CD4-positive, alpha-beta T cell treated with Interleukin-17A for 1 hour (primary cell): ENCODE measurements at places on chromosomes 3 and 15.

GRCh38 chr3:72137865-72138861 is 353.2 kb upstream of the PROK2 start:
- no peak for DNase-seq

DNA sequence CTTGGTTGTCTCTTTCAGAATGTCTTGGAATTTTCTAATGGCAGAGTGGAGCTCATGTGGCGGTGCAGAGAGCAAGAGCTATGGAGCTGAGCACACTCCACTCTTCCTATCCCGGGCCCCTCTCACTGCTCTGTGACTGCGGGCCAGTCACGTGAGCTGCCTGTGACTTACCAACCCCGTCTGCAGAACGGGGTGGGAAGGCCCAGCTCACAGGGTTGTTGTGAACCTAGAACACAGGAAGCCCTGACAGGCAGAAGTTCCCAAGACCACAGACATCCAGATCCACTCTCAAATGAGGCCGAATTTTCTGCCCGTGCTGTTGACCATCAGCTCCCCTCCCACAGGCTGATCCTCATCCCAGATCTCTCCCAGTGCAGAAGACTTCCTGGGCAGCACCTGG is 35.5 kb upstream of the PLXNA1 start:
- no peak for DNase-seq

- no peak for DNase-seq
Observed at GRCh38 chr3:178420033-178420432, 116.2 kb upstream of the KCNMB2 start.

DNA sequence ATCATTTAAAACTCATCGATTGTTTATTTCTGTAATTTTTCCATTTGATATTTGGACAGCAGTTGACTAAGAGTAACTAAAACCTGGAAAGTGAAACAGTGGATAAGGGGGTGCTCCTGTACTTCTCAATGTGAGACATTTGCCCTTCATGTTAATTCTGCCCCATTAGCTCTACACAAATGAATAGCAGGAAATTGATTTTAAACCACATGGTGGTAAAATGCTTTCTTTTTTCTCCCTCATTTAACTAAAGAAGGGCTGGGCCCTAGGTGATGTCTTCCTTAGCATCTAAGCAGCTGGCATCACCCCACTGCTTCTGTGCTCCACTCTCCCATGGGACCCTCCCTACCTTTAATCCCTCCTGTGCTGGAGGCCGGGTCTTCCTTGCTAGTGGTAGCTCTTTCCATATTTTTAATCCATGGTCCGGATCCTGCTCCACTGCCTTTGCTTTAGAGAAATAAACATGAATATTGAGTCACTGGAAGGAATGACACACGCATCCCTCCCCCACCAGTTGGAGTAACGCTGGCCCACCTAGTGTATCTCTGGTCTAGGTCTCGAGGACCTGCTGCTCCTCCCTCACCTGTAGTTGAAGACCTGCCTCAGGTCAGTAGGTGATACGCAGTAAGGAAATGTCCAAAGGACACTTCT is 30.2 kb upstream of the LAMP3 start:
- DNase-seq, result no peak

- DNase-seq, result no peak
Observed at GRCh38 chr3:15665510-15666150, 64.1 kb downstream of the BTD start.

DNA sequence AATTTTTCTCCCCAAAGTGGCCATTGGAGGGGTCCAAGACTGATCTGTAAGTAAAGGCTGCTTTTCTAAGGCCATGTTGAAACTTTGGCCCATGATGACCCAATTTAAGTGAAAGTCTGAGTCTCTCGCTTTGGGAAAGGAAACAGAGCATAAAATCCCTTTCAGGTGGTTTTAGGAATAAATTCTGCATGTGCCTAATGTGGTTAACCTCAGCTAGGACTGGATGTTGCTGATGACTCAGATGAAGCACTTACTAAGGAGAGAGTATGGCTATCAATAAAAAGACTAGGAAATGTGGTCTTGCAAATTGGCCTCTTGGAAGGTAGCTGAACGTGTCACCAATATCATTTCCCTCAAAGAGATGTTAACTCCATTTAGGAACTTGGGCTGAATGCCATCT is 458.5 kb downstream of the AGBL1 start:
- no peak for DNase-seq
